GM12864 (cell line): ENCODE measurements at places on chromosomes 13 and 19.

- no peak for DNase-seq
Measured at GRCh38 chr19:4952945-4953344, 16.0 kb upstream of the KDM4B start.

DNA sequence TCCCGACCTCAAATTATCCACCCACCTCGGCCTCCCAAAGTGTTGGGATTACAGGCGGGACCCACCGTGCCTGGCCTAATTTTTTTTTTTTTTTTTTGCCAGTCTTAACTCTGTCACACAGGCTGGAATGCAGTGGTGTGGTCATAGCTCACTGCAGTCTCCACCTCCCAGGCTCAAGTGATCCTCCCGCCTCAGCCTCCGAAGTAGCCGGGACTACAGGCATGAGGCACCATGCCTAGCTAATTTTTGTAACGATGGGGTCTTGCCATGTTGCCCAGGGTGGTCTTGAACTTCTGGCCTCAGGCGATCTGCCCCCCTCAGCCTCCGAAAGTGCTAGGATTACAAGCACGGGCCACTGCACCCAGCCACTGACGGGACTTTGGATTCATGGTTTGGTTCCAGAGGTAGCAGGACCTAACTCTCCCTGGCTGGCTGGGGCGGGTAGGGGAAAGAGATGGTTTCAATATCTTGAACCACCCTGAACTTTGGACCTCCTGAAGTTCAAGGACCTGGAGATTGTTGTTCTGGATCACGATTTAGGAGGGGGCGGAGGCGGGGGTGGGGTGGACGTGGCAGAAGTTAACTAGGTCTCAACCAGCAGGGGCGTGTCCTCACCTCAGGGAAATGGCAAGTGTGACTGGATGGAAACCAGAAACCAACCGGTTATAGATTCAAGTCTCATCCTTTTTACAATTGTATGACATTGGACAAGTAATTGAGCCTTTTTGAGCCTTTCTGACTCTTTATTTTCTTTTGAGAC, 40.8 kb downstream of the IER2 start:
- no peak for DNase-seq

- DNase-seq = no peak
Measured at GRCh38 chr19:18333680-18334079, 6.7 kb upstream of the PGPEP1 start.

- no peak for DNase-seq
Measured at GRCh38 chr13:111515307-111515617, 194.8 kb downstream of the TEX29 start.

GRCh38 chr19:12946092-12946721, 545 bp downstream of the RAD23A start:
- no peak for DNase-seq
